NCI-H82 (cell line): ENCODE measurements at places on chromosomes 12 and 14.

DNA sequence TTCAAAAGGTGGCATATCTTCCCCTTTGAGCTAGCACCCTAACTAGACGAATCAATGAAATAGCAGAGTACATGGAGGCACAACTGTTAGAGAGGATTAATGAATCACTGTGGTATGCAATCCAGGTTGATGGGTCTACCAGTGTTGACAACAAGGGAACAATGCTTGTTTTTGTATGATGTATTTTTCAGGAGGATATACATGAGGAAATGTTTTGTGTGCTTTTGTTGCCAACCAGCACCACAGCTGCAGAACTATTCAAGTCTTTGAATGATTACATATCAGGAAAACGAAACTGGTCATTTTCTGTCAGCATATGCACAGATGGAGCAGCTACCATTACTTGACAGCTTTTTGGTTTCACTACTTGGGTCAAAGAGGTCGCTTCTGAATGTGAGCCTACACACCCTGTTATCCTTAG, 142.6 kb downstream of the GPHN start:
- DNase-seq: peak; percentile 5

- peak; percentile 50 for DNase-seq
These were observed 160.7 kb upstream of the TMTC1 start for GRCh38 chr12:29944269-29945000.

- DNase-seq: no peak
These were observed 436 bp downstream of the ASB2 start for GRCh38 chr14:93975791-93976476.

DNA sequence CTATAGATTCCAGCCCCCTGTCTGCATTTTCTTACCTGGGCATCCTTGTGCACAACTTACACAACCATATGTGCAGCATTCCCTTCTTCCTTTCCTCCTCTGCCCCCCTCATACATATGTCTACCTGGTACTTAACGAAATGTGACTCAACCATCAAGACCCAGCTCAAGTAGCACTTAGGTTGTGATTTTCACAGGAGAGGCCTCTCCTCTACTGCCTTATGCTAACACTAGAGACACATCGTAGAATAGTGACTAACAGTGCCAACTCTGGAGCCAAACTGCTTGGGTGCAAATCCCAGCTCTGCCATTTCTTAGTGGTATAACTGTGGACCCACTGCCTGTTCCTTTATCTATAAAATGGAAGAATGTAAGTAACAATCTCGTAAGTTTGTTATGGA, 24.1 kb upstream of the PLEKHA5 start:
- no peak for DNase-seq

- DNase-seq: no peak
These were observed 36.3 kb downstream of the TTLL5 start for GRCh38 chr14:75697386-75697785.

GRCh38 chr12:65665817-65666216, 158.5 kb upstream of the HMGA2 start:
- DNase-seq: no peak

DNA sequence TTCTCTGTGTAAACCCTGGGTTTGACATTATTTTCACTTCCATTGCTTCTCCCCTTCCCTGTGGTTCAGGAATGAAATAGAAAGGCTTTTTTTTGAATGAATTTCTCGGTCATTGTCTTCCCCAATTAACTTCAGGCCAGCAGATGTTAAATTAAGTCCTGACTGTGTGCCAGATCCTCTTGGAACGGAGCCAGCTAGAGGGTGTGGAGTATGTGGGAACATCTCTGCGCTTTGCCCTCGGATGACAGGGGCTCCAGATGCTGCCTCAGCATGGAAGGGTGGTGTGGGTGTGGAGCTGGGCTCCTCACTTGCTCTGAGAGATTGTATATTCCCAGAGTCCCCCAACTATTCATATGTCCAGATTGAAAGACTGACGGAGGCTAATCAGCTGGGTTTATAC, 13.1 kb downstream of the KRT85 start:
- peak; percentile 93 for DNase-seq

GRCh38 chr12:53603196-53603595, 23.0 kb downstream of the ATF7 start:
- no peak for DNase-seq

- peak; percentile 80 for DNase-seq
These were observed 100.8 kb downstream of the CCER1 start for GRCh38 chr12:90854136-90854689.

DNA sequence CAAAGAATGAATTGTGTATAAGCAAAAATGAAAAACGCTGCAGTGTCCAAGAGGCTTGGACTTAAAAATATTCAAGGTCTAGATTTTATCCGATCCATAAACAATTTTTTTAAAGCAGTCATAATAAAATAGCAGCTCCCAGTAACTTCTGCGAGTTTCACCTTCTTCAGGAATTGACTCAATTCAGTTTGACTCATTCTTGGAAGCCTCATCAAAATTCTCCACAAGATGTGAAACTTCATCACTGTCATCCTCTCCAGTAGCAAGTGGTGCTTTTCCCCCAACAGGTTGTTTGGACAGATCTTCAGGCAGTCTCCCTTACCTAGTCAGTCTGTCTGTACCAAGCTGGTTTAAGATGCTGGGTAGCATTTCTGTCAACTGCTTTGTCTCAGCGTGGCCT, 93.5 kb upstream of the FOXG1 start:
- DNase-seq: no peak

- no peak for DNase-seq
These were observed 3.9 kb downstream of the TMEM30B start for GRCh38 chr14:61277232-61277631.
